ENCODE measurements at places on chromosomes 1 and 21.

GRCh38 chr1:155975375-155976061 is 2.8 kb downstream of the ARHGEF2 start:
- DNase-seq = no peak

DNA sequence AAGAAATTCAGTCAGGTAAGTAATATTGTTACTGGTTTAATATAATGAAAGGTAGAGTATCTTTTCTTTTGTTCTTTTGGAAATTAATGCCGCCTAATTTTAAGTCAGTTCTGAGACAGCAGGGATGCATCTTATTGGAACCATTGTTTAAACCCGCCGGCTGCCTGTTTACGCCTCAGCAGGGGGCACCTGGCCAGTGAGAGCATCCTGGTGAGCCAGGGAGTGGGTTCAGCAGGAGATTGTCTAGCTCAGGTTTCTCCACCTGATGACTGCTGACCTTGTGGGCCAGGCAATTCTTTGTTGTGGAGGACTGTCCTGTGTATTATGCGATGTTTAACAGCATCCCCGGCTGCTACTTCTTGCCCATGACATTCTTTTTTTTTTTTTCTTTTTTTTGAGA is 30.2 kb downstream of the CHAF1B start:
- no peak for DNase-seq

- DNase-seq = no peak
Observed at GRCh38 chr1:181016563-181016962, 6.1 kb downstream of the STX6 start.

GRCh38 chr21:41562101-41563000 is 54.4 kb upstream of the TMPRSS2 start:
- DNase-seq = no peak

DNA sequence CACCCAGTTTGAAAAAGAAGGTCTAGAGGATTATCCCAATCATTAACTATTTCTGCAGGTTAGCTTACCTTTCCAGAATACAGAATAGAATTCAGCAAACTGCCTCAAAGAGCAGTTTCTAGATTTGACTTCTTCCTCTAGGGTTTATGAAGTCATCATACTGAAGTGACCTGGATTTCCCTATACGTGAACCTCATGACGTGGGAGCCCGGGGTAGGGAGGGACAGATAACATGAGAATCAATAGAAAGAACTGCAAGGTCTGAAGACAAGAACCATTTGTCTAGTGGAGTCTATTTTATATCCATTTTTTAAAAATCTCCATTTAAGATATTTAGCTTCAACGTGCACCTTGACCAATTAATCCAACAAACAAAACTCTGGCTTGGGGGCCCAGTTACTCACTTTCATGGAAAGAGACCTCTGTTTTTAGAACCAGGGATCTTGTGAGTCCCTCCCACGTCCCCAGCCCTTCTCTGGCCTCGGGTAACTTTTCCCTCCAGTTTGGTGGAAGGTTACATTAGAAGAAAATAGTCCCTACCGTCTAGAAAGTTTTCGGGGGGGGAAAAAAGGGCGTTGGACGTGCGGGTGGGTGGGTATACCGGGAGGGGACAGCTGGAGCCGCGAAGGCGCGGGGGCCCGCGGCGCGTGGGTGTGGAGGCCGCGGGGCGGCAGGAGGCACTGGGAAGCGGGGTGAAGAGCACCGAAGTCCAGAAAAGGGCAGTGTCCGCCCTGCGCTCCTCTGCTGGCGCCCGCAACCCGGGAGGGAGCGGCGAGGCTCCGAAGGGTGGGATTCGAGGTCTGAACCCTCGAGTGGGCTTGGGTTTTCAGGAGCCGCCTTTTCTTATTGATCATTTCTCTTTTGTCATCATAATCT is 13.8 kb upstream of the POGZ start:
- no peak for DNase-seq

Data from stimulated activated CD4-positive, alpha-beta T cell treated with anti-CD3 and anti-CD28 coated beads, Interleukin-1b, Interleukin-23, amount 100 ng/mL, for 1 hour (primary cell).